ENCODE measurements at places on chromosomes 11 and 22. TPM values are rescaled to one million over a fixed set of nuclear protein-coding genes. Genes with fewer than 3 reads are reported as not detected.

Gene SHISA8
- total RNA-seq = not detected

- no peak overlapping the region for H3K27ac ChIP-seq
- H3K4me3 ChIP-seq = no peak overlapping the region
- H3K4me1 ChIP-seq = no peaks in the 10 kb centered on the region
- no peak for DNase-seq
- H3K36me3 ChIP-seq = no peaks in the 10 kb centered on the region
These were observed 62.6 kb downstream of the MPPED1 start for GRCh38 chr22:43474161-43475101.

DNA sequence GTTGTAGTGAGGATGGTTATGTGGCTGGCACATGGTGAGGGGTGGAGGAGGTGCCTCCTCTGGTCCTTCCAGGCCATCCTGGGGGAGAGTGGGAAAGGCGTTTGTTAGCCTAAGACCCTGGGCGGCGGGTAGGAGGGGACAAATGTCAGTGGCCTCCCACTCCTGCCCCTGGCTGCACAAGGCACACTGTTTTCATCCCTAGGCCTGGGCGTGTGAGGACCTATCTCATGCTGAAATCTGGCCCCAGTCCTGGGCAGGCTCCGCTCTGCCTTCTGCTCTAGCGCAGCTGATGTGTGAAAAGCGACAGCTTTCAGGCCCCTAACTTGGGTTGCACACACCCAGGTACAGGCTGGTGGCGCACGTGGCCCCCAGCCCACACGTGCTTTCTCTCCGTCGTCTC, 32.1 kb downstream of the DAGLA start:
- no peak for DNase-seq
- H3K27ac ChIP-seq = no peak overlapping the region
- H3K4me1 ChIP-seq = no peaks in the 10 kb centered on the region
- H3K4me3 ChIP-seq = no peak overlapping the region
- no peaks in the 10 kb centered on the region for H3K36me3 ChIP-seq

GRCh38 chr11:116352881-116353280, 419.9 kb downstream of the BUD13 start:
- no peak overlapping the region for H3K4me3 ChIP-seq
- no peak overlapping the region for H3K27ac ChIP-seq
- H3K27me3 ChIP-seq = no peaks in the 10 kb centered on the region

Gene RIN1
- total RNA-seq = 8.2 TPM

Gene VPREB1
- total RNA-seq = not detected
